CD4-positive, CD25-positive, alpha-beta regulatory T cell (primary cell): ENCODE measurements at places on chromosomes 7 and 10. TPM values are rescaled to one million over a fixed set of nuclear protein-coding genes. Genes with fewer than 3 reads are reported as not detected.

GRCh38 chr10:15879663-15880062 is 19.4 kb upstream of the MINDY3 start:
- DNase-seq, result no peak

The GHRHR gene
- not detected for total RNA-seq

GRCh38 chr10:93916257-93917063 is 22.7 kb downstream of the SLC35G1 start:
- no peak for DNase-seq

The CREB5 gene
- 1.3 TPM for total RNA-seq

DNA sequence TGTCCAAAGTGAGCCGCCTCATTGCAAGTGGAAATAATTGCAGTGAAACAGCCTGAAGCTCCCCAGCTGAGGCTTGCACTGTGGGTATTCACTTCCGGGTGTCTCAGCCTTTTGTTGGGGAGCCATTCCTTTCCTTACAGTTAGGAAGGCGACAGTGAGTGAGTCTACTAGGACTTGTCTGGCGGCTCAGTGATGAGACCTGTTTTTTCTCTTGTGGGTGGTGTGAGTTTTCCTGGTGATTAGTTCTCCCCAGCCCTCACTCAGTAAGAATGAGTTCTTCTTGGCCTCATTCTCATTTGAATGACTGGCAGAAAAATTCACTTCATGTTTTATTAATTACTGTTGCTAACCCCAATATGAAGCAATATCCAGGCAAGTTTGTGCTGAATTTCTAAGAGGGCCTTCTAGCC is 2.6 kb downstream of the PGAM1 start:
- no peak for DNase-seq

GRCh38 chr10:126317751-126318150 is 70.5 kb downstream of the ADAM12 start:
- no peak for DNase-seq

- no peak for DNase-seq
These were observed 88.9 kb upstream of the LRRC4 start for GRCh38 chr7:128120116-128120515.

GRCh38 chr7:130910949-130911944 is 177.2 kb upstream of the KLF14 start:
- DNase-seq, result no peak

- DNase-seq, result no peak
These were observed 146.4 kb upstream of the TMEM106B start for GRCh38 chr7:12064586-12065127.

GRCh38 chr7:29565634-29565981 is 2.0 kb downstream of the PRR15 start:
- DNase-seq, result no peak

- no peak for DNase-seq
These were observed 373.3 kb upstream of the PRKCQ start for GRCh38 chr10:6953271-6953801.

- no peak for DNase-seq
These were observed 298.5 kb downstream of the NEBL start for GRCh38 chr10:20598590-20598989.

DNA sequence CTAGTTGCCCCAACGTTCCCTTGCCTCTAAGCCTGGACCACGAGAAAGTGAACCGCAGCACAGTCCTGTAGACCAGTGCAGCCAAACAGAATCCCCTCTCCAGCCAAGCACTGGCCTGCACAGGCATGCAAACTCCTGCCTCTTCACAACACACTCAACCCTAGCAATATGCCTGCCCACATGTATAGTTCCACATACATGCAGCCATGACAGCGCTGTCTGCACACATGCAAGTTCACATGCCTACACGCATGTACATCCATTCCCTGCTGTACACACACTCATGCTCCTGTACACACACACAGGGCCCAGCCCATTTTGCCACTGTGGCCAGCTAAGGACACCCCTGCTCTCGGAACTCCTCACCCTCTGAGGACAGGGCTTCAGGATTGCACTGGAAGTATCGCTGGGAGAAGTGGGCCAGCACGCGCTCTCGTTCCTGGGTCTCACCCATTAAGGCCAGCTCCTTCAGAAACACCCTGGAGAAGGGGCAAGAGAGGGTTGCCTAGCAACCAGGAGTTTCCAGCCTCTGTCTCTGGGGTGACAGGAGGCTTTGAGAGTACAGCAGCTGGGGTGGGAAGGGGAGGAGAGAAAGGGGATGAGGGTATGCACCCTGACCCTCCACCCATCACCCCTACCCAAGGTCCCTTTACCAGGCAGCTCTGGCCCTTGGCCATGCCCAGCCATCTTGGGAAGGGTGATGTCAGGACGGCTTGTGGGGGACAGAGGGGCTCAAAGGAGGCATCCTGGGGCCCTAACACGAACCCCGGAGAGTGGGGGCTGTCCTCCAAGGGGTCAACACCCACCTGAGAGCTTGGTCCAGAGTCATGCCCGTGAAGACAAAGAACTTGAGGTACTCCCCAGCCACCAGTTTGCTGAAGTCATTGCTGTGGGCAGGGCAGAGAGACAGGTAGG is 7.0 kb downstream of the PSD start:
- no peak for DNase-seq

The ANK3 gene
- total RNA-seq, result 32.6 TPM

- DNase-seq, result no peak
These were observed 11.5 kb downstream of the SHH start for GRCh38 chr7:155800741-155801267.

GRCh38 chr7:64880322-64881297 is 22.5 kb upstream of the ZNF273 start:
- no peak for DNase-seq

- DNase-seq, result no peak
These were observed 3.4 kb downstream of the KLHL7 start for GRCh38 chr7:23108995-23109394.

The ADRA2A gene
- 0.22 TPM for total RNA-seq
